ENCODE measurements at places on chromosomes 2 and 18.

- DNase-seq = peak; percentile 31
These were observed 533.0 kb downstream of the TMX3 start for GRCh38 chr18:68181956-68182355.

GRCh38 chr2:219261024-219261855 lies 7.5 kb upstream of the TUBA4A start:
- no peak for DNase-seq

DNA sequence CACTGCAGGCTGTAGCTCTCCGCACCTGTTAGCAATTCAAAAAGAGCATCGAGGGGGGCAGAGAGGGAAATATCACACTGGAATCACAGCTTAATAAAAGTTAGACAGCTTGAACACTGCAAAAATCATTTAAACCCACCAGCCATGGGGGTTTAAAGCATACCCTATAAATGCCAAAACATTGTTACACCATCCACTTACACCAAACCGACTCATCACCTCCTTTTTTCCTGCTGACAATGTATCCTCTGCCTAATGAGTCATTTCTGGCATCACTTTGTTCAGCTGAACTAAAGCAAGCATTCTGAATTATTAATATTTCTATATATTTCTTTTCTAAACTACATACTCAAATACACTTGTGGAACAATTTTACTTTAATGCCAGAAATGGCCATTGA lies 21.6 kb downstream of the MC4R start:
- DNase-seq = no peak

- no peak for DNase-seq
These were observed 64.5 kb downstream of the ZFP36L2 start for GRCh38 chr2:43161650-43162510.

DNA sequence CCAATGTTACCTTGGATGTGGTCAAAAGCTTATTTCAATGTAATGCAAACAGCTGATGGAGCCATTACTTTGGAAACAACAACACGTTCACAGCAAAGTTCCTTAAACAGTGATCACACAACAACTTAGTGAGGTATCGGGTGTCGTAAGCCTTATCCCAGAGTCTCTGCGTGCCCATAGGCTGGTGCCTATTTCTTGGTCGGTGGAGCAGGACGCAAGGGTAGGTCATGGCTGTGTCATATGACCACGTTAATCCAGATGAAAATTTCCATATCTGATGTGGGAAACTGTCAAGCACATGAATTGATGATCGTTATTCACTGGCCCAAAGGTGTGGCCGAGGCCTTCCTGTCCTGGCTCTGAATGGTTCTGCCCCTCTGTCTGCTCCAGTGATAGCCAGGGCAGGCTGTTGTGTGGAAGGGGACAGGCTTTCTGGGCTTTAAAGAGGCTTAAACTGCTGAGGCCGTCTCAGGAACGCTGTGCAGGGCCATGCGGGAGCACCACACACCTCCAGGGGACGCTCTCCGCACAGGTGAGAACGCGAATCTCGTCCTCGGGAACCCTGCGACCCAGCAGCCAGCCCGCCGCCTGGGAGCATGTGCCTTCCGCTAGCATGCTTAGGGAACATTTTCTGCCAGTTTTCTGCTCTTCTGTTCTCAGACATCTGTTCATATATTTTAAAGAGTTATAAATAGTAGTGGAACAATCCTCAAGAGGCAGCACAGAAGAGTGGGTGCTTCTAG lies 90.6 kb downstream of the KCTD1 start:
- DNase-seq = no peak

DNA sequence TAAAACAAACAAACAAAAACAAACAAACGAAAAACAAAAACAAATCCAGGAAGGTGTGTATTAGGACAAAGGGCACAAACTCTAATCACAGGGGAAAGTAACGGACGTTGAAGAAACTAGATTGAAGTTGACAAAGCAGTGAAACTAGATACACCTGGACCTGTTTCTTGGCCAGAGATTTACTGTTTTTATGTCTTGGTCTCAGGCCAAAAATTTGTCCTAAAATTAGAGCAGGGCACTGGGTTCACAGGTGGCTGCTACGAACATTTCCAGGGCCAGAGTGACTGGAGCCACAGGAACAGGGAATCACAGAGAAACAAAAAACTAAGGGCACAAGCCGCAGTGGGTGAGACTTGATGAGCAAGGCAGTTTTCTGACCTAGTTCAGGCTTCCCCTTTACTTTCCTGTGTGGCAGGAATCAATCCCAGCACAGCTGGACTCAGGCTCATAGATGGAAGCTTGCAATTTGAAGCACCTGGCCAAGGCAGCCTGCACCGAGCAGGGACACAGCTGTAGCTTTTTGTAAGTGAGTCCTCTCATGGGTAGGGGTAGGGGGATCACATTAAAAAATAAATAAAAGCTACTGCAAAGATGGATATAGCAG lies 329.4 kb downstream of the DLGAP1 start:
- no peak for DNase-seq

GRCh38 chr2:218282173-218282991 lies 9.9 kb downstream of the TMBIM1 start:
- DNase-seq = no peak

- DNase-seq = peak; percentile 72
These were observed 57.1 kb upstream of the PKDCC start for GRCh38 chr2:41990688-41991087.

GRCh38 chr18:56789004-56789888 lies 138.1 kb downstream of the WDR7 start:
- peak; percentile 69 for DNase-seq

GRCh38 chr2:218863021-218863520 lies 3.5 kb downstream of the WNT6 start:
- no peak for DNase-seq

DNA sequence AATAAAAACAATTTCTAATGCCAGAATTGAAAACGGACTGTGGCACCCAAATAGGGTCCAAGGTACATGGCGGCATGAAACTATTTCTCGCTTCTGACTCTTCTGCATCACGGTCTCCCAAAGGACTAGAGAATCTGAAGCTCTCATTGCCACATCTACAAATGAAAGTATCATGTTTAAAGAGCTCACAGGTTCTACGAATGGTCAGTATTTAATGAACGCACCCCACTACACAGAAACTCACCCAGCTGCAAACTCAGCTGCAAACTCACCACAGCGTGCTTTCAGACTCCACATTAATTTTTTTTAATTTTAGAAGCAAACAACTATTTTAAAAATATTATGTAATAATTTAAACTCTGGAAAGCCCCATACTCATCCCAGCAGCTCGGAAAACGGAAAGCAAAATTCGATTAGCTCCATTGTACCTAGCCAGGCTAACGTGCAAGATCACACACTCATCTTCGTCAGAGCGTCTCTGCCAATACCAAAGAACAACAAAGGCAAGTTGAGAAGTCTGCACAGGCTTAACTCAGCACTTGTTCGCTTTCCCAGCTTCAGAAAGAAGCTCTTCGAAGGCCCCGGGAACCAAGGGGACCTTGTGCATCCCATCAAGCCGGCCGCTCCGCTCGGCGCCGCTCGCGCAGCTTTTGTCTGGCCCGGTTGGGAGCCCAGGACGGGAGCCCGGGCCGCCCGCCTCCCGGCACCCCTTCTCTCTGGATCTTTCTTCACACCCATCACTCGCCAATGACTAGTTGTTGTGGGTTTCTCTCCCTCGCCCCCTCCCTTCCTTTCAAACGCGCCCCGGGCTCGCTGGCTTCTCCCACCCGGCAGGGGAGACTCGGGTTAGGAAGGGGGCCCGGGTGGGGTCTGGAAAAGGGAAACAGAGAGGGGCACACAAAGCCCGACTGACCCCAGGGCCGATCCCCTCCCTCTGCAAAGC lies 785 bp downstream of the CLASP1 start:
- peak; percentile 63 for DNase-seq

- no peak for DNase-seq
These were observed 214.0 kb downstream of the TGIF1 start for GRCh38 chr18:3663870-3664512.

- DNase-seq = no peak
These were observed 52.0 kb downstream of the TEKT4 start for GRCh38 chr2:94923196-94923595.

GRCh38 chr2:88451811-88452564 lies 505 bp downstream of the FOXI3 start:
- no peak for DNase-seq
